ENCODE measurements at places on chromosomes 2 and 18.

DNA sequence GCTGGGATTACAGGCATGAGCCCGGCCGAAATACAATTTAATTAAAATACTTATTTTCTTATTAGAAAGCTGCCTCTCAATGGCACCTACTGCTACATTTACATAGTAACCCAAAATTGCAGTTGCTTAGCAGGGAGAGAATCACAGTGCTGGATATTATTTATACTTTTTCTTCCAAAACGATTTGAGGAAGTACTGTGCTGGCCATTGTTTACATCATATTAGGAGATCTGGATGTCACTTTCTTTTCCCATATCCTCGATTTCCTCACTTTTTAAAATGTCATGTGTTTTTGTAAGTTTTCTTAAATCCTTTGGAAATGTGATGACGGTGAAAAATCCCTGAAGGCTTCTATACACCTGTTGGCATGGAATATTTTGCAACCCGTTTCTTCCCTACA lies 3.4 kb upstream of the SP3 start:
- no peak for DNase-seq

DNA sequence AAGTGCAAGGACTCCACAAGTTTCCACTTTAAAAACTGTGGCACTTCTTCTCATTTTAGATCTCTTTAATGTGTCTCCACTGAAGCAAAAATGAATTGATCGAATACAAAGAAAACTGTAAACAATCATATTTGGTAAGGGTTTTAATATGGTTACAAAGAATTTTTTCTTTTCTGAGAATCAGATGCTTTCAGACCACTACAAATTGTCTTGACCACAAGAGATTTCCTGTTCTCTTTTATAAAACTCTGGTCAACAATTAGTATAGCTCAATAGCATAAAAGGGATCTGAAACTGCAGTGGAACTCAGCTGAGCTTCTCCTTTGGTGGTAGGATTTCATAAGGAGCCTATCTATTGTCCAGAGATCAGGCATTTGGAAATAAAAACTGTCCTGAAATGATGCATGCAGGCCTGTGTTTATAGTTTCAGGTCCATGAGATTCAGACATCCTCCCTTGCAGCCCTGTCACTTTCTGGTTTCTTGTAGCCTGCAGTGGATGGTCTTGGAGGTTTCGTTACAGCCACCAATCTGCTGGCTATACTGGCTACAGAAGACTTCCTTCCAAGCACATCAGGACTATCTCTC lies 120.0 kb downstream of the DOCK10 start:
- no peak for DNase-seq

- no peak for DNase-seq
Measured at GRCh38 chr2:44246436-44246835, 28.8 kb upstream of the SLC3A1 start.

GRCh38 chr2:73112026-73112912 lies 479 bp downstream of the RAB11FIP5 start:
- DNase-seq = no peak

- DNase-seq = no peak
Measured at GRCh38 chr2:60118061-60118460, 435.4 kb downstream of the BCL11A start.

DNA sequence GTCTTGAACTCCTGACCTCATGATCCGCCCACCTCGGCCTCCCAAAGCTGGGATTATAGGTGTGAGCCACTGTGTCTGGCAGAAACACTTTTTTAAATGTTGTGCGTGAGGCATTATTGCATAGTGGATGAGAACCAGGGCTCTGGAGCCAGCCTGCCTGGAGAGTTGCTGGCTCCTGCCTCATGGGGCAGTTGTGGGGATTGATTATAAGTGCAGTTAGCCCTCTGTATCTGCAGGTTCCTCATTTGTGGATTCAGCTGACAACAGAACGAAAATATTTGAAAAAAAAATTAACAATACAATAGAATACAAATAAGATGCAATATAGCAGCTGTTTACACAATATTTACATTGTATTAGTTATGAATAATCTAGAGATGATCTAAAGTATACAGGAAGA lies 129.4 kb upstream of the EML6 start:
- DNase-seq = no peak

DNA sequence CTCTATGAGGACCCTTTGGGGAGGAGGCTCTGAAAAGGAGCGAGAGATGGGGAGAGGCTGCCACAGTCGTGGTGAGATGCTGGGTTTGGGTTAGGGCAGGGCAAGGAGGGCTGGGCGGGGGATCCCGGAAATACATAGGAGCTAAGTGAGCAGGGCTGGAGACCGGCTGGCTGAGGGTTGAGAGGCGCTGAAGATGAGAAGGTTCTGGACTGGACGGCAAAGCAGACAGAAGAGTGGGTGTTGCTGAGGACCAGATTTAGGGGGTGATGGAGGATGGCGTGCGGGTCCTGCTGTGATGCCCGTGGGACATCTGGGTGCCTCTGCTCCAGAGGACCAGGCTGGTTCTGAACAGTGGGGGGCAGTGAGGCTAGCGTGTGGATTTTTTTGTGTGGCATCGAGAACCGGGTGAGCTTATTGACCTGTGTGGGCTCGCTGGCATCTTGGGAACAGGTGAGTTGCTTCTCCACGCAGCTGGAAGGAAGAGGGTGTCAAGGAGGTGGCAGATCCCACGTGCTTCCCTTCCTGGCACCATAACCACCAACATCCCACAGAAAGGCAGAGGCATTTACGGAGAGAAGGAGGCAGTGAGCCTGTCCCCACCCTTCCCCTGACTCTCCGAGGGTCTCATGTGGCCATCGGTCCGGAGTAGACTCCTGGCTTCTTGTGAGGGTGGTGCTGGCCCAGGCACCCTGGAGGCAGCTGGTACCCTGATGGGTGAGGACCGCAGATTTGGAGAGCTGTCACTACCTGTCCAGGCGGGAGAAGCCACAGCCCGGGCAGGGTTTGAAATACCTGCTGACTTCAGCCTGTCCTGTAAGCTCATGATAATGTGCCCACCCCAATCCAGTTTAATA lies 70.3 kb downstream of the ASB1 start:
- DNase-seq = no peak

DNA sequence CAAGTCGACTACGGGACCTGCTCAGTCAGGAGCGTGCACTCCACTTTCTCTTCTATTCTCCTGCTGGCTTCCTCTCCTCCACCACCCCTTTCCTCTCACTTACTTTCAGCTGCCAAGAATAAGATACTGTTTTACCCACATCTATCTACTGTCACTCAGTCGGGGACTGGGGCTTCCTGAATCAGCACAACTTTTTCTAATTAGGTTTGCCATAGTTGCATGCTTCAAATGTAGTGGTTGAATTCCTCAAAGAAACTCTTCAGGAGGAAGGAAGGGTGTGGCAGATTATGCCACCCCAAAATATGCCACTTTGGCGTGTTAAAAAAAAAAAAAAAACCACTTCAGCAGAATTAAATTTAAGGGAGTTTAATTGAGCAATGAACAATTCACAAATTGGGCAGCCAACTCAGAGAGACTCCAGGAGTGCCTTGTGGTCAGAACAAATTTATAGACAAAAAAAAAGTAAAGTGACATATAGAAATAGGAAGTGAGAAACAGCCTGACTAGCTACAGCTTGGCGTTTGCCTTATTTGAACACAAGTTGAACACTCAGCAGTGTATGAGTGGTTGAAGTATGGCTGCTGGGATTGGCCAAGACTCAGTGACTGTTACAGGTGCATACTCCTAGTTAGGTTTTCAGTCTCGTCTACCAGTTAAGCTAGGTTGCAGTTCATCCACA lies 32.5 kb upstream of the RMDN2 start:
- DNase-seq = no peak
